ENCODE measurements at places on chromosomes 3 and 15.

DNA sequence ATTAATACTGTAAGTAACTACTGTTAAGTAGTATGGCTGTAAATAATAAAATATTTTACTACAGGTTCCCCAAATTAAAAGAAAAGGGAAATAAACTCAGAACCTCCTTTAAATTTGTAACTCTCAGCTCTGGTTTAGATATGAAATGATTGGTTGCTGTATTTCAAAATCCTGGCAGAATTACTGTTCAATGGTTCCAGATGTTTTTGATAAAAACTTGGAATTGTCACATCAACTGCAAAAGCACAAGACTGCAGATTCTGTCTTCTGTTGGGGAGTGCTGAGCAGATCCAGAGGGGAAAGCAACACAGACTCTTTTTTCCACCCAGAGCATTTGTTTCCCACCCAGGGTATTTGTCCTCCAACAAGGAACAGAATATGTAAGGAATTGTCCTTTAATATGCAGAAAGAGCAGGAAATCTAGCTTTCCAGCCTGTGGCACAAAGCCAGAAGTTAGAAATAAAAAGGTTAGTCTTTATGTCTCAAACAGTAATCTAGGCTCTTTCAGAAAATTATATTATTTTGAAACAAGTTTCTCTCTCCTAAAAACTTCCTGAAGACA lies 178.1 kb downstream of the KLHL25 start:
- DNase-seq: no peak

DNA sequence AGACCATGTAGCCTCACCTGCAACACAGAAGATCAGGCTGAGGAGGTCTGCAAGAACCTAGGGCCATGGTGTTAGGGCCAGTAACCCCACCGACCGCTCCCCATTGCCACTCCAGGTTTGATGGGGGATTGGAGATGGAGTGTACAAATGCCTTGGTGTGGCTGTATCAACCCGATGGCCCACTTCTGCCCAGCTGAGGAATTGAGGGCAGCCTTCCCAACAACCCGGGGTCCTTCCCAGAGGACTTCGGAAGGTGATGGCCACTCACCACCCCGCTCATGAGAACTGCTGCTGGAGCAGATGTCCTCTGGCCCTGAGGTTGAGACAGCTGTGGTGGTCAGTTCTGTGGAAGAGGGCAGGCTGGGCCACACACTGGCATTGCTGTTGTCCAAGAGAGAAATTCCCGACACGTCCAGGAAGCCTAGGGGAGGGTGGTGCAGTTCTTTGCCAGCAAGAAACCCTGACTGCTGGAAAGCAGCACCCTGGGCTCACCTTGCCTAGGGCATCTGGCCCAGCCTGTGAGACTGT lies 8.9 kb downstream of the GORASP1 start:
- DNase-seq: no peak

- no peak for DNase-seq
These were observed 100.7 kb downstream of the CACNA2D3 start for GRCh38 chr3:54223063-54223462.

DNA sequence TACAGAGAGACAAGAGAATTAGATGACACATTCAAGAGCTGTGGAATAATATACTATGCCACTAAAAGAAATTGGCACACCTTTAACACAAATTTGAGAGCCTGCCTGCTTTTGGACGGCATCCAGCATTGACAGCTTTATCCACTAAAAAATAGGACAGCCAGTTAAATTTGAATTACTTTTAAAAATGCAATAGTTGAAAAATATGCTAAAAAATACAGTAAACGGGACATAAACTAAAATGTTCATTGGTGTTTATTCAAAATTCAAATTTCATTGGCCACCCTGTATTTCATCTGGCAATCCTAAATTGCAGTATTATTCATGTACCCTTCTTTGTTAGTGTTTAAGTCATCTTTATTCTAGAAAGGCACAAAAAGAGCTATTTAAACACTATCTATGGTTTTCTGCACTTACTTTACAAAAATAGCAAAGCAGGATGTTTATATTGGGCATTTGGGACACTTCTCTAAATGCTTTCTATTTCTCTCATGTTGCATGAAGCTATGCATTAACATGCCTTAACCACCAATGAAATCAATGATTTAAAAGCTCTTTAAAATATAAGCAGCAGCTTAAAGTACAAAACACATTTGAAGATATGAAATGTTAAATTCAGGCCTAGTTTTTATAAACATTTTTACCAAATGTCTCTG lies 160.1 kb downstream of the NEK10 start:
- DNase-seq: no peak

- no peak for DNase-seq
These were observed 353.0 kb downstream of the PLOD2 start for GRCh38 chr3:145807990-145808389.

GRCh38 chr3:168427835-168428475 lies 332.2 kb upstream of the GOLIM4 start:
- DNase-seq: no peak

DNA sequence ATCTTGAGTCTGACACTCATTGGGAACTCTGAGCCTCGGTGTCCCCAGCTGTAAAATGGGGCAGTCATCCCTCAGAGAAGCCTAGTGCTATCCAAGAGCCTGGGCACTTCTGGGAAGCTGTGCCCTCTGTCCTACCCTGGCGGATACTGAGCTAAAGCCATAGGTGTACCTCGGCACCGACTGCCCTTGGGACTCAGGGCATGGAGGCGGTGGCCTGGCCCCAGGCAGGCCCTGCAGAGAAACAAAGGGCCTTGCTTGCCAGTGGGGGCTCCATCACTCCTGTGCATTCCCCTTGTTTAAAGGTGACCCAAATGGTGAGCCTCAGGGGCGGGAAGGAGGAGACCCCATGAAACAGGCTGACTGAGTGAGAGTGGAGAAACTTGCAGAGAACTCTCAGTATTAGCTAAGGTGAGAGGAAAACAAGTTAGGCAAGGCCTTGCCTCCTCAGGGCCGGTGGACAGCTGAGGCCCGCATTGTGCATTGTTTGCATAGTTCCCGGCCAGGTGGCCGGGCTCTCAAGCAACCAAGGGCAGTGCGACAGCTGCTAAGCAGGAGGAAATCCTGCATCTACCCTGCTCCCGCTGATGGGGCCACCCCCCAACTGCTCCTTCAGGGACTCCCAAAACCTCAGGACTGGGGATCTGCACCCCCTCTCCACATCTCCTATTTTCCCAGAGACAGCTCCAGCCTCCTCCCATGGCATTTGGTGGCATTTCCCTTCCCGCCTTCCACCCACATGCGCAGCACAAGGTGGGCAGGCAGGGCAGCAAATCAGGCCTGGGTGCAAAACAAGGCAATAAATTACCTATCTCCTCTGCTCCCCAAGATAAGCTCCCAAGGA lies 4.3 kb downstream of the PFKFB4 start:
- DNase-seq: no peak

- no peak for DNase-seq
These were observed 41.6 kb downstream of the SH3BP5 start for GRCh38 chr3:15290736-15291135.

DNA sequence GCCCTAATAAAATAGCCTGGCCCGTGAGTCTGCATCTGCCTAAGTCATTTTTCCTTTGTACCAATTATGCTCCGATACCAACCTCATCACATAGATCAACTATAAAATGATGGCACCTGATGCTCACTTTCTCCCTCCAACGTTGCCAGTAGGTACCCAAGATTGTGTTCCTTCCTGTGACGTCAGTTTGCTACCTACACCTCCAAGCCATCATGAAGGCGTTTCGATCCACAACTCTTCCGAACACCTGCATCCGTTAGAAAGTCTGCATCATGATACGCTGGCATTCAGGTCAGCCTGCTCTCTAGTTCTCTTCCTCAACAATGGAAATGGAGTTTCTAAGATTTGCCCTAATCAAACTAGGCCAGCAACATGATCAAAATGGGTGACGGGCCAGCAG lies 7.7 kb downstream of the PKM start:
- no peak for DNase-seq

DNA sequence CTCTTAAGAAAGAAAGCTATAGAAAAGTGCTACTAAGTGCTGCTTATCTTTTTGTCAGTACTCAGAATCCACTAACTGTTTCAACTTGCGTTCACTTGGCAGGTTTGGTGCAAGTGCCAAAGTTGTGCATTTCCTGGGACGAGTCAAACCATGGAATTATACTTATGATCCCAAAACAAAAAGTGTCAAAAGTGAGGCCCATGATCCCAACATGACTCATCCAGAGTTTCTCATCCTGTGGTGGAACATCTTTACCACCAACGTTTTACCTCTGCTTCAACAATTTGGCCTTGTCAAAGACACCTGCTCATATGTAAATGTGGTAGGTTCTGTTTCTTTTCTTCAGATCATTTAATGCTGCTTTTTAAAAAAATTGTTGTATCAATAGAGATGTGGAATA lies 32.6 kb downstream of the GYG1 start:
- DNase-seq: no peak

DNA sequence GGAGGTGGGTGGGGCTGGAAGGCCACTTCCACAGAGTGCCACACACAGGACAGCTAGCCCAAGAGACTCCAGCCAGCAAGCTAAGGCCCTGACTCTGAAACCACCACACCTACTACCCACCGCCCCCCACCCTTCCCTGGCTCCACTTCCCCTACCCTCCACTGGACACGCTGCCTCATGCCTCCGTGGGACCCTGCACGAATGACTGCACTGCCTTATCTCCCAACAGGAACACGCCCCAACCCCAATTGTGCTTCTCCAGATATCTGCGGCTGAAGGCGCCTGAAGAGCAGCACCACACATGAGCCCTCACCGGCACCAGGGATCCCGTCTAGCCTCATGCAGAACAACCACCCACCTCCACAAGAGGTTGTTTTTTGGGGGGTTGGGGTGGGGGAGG lies 2.7 kb downstream of the LINGO1 start:
- DNase-seq: no peak

- DNase-seq: no peak
These were observed 16.3 kb downstream of the RGMA start for GRCh38 chr15:93072411-93073394.

- no peak for DNase-seq
These were observed 1035.9 kb downstream of the PLOD2 start for GRCh38 chr3:145124900-145125678.

DNA sequence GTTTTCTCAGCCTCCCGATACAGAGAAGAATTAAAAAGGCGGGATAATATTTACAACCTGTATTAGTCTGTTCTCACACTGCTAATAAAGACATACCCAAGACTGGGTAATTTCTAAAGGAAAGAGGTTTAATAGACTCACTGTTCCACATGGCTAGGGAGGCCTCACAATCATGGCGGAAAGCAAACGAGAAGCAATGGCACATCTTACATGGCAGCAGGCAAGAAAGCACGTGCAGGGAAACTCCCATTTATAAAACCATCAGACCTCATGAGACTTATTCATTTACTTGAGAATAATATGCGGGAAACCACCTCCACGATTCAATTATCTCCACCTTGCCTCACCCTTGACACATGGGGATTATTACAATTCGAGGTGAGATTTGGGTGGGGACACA lies 27.5 kb upstream of the RPL39L start:
- DNase-seq: no peak

DNA sequence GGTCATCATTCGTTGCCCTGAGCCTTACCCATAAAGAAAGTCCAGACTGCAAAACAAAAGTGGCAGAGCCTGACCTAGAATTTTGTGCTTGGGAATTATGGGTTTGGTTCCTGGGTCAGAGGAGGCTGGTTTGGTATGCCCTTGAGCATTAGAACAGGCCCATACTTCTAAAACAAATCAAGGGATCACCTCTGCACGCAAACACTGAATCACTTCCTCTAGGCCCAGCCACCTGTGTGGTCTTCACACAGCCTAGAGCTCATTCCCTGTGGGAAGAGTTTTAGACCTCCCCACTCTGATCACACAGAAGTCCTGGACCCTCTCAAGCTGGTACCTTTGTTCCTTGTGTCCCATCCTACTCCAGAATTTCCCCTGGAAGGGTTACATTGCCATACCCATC lies 59.4 kb downstream of the B3GNT5 start:
- no peak for DNase-seq

DNA sequence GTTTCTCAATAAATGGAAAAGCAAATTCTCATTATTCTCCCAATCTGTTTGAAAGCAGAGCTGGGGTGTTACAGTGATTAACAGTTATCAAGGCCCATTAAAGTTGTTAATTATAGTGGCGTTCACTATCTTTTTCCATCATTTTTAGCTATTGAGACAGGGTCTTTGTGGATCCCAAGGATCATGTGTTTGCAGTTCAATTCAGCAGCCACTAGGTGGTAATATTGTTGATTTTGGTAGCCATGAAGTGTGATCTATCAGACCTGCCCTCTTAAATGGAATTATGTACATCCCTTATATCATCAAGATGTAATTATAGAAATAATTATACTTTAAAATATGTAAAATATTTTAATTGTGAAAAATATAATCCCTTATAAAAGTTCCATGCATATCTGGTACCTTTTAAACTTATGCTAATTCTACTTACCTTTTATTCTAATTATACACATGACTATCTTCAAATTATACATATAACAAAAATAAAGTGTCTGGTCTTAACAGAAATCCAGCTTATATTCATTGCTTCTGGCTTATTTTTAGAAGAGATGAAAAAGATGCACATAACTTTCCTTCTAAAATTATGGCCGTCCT lies 126.4 kb downstream of the GREM1 start:
- no peak for DNase-seq

- no peak for DNase-seq
These were observed 79.1 kb upstream of the ABI3BP start for GRCh38 chr3:101072300-101072699.

GRCh38 chr3:156579427-156579851 lies 24.5 kb upstream of the SSR3 start:
- DNase-seq: peak; percentile 5

- DNase-seq: no peak
These were observed 12.7 kb downstream of the ZNF35 start for GRCh38 chr3:44661189-44661588.

- no peak for DNase-seq
These were observed 52.7 kb downstream of the RAD54L2 start for GRCh38 chr3:51591231-51591630.

DNA sequence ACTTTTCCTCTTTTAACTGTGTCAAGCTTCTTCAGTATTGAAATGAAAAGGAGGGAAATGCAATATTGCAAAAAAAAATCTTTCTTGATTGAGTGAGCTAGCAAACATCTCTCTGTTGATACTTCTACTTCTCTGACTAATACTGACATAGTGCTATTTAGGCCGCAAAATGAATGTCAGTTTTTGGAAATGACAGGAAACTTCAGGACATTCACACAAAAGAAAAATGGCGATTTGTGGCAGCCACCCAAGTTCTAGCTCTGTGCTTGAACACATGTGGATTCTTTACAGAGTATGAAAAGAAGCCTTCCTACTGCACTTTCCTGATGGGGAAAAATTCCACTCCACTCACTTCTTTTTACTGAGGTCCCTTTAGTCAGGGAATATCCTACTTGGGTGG lies 486.8 kb upstream of the ALCAM start:
- DNase-seq: no peak

- no peak for DNase-seq
These were observed 108.6 kb downstream of the TMEM266 start for GRCh38 chr15:76168237-76168984.

DNA sequence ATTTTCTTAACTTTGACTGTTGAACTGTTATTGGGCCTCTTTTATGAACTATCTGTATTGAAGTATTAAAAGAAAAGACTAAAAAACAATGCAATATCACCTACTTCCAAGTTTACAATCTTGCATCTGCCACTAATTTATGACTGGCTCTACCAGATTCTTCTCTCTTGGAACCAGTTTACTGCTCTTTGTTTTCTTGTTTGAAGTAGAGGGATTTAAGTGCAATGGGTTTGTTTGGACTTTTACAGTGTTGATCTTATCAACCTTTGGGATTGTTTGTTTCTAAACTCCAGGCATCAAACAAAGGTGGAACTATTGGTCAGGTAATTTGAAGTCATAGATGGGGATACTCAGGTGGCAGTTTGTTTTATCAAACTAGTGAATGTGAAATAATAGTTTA lies 43.0 kb upstream of the MEIS2 start:
- no peak for DNase-seq

- DNase-seq: no peak
These were observed 10.2 kb upstream of the LACTB start for GRCh38 chr15:63111481-63111880.
